Fibroblast of mammary gland (primary cell): ENCODE measurements at places on chromosomes 7 and 10.

GRCh38 chr10:121108051-121108450, 256.9 kb downstream of the WDR11 start:
- no peak for DNase-seq

- DNase-seq = peak; percentile 71
Observed at GRCh38 chr7:131106681-131107336, 220.9 kb upstream of the MKLN1 start.

- no peak for DNase-seq
Observed at GRCh38 chr7:140262242-140262903, 85.6 kb upstream of the KDM7A start.

GRCh38 chr7:94313926-94314325, 80.8 kb upstream of the COL1A2 start:
- DNase-seq = no peak

DNA sequence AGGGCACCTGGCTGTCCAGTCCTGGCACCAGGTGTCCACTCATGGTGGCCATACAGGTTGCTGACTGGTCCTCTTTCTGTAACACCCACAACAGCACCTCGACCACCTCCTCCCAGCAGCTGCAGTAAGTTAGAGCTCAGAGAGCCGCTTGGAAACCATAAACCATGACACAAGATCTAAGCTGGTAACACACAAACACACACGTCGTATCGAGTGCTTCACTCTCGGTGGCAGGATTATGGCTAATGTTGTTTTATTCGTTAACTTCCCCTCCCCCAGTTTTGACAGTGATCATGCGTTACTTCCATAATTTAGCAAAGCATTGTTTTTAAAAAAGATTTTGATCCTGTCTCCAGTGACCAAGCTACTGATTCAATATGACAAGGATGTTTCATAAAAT, 59.7 kb downstream of the CAMK2B start:
- DNase-seq = no peak

- DNase-seq = peak; percentile 89
Observed at GRCh38 chr7:27046854-27047549, 48.8 kb downstream of the HOXA1 start.

DNA sequence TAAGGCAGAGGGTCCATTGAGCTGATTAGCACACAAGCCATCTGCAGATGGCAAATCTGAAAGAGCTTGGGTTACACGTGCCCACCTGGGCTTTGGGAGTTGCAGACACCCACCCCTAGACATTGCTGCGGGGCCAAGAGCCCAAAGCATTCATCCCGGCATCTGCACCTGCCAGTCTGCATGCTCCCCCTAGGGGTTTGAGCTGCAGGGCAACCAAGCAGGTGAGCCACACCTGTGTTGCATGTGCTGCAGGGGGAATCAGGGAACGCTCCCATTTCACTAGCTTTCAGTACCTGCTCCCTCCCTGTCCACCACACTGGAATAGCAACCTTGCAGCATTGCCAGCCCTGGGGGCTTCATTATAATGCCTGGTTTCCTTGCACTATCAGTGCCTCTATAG, 21.1 kb downstream of the C7orf33 start:
- DNase-seq = no peak
